ENCODE measurements at places on chromosomes 11 and 22. TPM values are rescaled to one million over a fixed set of nuclear protein-coding genes. Genes with fewer than 3 reads are reported as not detected.

GRCh38 chr11:26703411-26704191 is 18.3 kb downstream of the SLC5A12 start:
- no peak for DNase-seq

DNA sequence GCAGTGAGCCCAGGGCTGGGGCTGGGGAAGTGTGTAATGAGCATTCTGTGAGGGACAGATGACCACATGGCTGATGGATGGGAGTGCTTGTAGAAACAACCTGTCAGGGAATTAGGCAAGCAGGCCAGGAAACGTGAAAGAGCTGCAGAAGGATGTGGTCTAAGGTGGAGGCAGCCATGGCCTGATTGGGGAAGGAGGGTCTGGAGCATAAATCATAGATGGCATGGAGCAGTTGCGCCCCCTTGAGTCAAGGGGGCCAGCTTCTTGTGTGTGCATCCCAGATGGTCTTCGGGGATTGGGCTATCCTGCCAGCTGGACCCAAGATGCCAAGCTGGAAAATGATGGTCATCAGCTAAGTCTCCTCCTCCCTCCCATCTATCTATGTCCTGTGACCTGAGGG is 119.4 kb upstream of the CLPB start:
- DNase-seq = no peak

DNA sequence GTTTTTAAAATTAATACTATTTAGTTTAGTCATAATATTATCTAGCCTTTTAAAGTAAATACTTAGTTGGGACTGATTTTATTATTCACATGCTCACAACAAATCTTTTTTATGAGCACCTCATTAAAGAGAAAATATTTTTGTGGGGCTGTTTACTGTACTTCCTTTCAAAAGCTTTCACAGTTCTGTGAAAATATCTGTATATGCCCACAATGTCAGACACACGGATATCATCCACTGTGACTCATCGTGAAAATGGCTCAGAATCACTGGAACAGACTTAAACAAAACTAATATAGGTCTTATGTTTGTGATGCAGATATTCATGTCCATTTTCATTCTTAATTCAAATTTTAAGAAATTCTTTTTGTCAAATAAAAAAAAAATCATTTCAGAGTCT is 305.2 kb downstream of the RAB38 start:
- DNase-seq = peak; percentile 9

DNA sequence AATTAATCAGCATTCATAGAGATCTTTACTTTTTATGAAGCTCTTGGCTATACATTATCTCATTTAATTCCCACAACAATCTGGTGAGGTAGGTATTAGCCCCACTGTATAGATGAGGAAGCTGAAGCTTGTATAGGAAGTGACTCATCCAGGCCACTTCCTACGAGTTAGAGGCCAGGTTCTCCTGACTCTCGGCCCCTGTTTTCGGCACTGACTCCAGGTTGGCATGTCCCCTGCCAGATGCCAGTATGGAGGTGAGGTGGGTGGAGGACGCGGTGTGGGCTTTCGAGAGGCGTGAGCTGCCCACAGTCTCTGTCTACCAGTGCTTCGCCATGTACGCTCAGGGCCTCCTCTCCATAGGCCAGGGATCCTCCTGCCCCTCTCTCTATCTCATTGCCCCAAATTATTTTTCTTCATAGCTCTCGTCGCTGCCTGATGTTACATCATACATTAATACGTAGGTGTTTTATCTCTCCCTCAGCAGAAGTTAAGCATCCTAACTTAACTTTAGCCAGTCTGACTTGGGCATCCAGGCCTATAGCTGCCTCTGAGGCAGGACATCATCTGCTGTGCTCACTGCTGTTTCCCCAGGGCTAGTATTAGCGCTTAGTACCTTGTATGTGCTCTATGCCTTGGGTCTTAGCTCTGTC is 9.0 kb downstream of the DGAT2 start:
- DNase-seq = peak; percentile 47

DNA sequence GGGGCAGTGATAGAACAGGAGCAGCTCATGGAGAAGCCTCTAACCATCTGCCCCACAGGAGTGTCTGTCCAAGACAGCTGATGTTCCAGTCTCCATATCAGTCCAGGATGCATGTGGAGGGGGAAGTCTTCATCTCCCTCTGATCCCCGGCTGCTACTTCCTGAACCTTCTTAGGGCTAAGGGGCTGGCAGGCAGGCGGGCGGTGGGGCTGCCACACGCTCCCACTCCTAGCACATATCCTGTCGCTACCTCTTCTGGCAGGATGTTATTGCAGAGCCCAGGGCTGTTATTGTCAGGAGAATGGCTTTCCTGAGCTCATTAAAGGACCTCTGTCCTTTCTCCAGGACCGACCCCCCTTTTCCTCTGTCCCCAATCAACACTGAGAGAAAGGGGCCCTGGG is 25.4 kb downstream of the LRRC55 start:
- no peak for DNase-seq

DNA sequence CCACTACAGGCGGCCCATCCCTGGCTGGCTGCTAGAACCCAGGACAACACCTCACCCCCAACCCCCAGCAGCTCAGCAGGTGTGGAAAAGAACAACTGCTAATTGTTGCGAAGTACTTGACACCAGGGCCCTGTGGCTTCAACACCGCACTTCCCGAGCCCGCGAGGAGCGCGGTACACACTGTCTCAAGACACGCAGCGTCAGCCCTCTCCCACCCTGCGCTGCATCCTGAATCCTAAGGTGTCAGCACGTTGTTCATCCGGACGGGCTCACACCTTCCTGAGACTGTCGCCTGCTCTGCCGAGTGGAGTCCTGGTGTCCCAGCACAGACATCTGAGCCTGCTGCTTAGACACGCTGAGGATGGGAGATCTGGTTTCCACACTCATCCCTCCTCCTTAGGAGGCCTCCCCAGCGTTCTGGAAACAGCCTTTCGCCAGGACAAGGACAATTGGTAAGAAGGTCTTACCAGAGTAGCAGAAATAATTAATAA is 1336.2 kb downstream of the BRD1 start:
- DNase-seq = no peak

DNA sequence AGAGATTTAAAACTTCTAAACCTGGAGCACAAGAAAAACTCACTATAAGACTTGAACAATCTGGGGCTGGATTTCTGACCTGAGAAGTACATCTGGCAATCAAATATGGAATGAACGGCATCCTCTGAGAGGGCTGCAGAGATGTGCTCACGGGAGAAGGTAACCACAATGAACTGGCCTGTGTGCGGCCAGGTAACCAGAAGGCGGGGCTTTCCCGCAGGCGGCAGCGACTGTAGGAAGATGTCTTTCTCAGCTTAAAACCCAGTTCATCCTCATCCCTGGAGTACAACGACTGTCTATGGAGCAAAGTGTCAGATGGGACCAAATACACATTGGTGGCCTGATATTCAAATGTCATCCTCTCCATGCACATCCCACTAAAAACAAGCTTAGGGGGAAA is 24.5 kb downstream of the MICAL3 start:
- DNase-seq = no peak

GRCh38 chr11:34928960-34929680 is 12.7 kb downstream of the PDHX start:
- DNase-seq = no peak

GRCh38 chr11:2220173-2220771 is 48.7 kb upstream of the TH start:
- no peak for DNase-seq

GRCh38 chr11:118872403-118872821 is 11.3 kb upstream of the CXCR5 start:
- no peak for DNase-seq

- DNase-seq = peak; percentile 53
These were observed 21.8 kb downstream of the FAM118B start for GRCh38 chr11:126233391-126233790.

- DNase-seq = peak; percentile 23
These were observed 20.3 kb downstream of the NEAT1 start for GRCh38 chr11:65442842-65443331.

DNA sequence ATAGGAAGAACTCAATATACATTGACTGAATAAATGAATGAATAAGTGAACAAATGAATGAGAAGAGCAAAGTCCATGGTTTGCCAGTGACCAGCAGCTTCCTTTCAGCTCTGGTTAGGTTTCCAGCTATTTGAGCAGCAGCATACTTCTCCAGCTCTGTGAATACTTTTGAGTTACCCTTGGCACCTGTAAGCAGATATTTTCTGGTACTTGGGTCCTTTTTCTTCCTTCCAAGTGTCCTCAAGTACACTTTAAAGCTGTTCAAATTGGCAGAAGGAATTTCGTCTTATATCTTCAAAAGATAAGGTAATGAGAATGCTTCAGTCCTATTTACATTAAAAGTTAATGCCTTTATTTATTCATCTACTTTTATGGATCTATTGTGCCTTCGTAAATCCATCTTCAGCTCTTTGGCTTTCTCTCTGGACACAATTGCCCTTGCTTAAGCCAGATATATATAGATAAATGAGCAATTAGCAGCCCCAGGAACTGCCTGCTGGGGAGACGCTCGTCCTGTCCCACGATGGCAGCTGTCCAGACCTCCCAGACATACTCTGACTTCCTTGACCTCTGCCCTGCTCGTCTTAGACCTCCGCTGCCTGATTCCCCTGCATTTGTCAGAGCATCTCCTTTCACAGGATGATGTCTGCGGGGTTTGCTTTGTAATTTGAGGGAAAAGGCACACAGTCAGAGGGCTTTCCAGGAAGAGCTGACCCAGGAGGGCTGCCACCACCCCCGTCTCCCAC is 926.3 kb downstream of the OPCML start:
- DNase-seq = no peak

- no peak for DNase-seq
These were observed 42.8 kb downstream of the ETS1 start for GRCh38 chr11:128544471-128545051.

- DNase-seq = no peak
These were observed 213.7 kb downstream of the BARX2 start for GRCh38 chr11:129589190-129589860.

- DNase-seq = no peak
These were observed 47.1 kb downstream of the MYH9 start for GRCh38 chr22:36340621-36341020.

DNA sequence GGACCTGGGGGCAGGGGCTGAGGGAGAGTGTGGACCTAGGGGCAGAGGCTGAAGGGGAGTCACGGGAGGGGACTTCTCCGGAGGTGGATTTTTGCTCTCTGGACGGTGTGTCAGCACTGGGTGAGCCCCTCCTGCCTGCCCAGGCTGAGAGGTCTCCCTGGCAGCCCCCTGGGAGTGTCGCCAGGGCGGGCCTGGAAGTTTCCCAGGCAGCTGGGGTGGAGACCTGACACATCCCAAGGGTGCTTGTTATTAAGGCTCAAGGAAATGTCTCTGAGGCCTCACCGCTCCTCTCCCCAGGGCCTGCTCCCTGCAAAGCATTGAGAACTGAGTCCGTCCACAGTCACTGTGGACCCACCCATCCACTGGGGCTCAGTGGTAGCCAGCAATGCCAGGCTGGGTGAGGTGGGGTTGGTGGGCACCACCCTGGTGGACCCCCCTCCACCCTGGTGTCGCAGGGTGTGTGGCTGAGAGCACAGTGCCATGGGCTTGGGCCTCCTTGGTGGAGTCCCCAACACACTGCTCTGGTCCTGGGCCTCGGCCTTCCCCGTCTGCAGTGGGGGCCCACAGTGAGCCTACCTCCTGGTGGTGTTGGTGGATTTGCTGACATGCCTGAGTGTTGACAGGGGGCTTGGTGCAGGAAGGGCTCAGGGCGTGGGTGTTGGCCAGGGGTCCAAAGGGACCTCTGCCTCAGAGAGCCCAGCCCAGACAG is 2.5 kb downstream of the CD81 start:
- DNase-seq = no peak

DNA sequence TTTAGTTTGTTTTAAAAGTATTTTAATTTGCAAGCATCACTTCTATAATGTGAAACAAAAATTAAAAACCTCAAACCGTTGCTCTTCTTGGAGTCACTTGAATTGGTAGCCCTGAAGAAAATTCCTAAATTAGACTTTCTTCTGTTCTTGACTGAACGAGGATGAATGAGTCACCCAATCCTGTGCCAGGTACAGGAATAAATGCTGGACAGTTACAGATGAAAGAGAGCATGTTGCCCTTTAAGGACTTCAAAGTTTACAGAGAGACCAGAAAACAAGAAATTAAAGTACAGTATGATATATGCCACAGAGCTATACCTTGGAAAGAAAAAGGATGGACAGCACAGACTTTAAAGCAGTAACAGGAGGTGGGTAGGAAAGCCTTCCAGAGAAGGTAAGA is 41.3 kb upstream of the CXCR5 start:
- peak; percentile 58 for DNase-seq

DNA sequence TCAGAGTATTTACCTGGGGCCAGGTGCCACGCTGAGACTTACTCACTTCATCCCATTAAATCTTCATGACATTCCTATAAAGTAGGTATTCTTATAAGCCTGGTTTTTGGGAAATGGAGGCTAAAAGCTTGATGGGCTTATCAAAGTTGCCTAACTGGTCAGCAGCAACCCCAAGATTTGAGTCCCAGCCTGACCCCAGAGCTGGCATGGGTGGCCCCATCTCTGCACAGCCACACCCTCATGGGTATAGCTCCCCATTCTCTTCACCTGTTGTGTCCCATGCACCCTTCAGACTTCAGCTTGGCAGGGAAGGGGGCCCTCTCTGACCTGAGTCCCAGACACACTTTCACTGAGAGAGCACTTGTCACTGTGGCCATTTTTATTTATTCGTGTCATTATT is 37.4 kb upstream of the TP53I11 start:
- no peak for DNase-seq

GRCh38 chr11:43579919-43580276 is 100.6 kb upstream of the HSD17B12 start:
- no peak for DNase-seq

NXPE2 gene
- total RNA-seq = not detected

OTUB1 gene
- total RNA-seq = 51.1 TPM

ACTN3 gene
- total RNA-seq = not detected

RHOD gene
- 247 TPM for total RNA-seq

MRGPRX3 gene
- 0.13 TPM for total RNA-seq

KCNQ1 gene
- total RNA-seq = 1.0 TPM

BAIAP2L2 gene
- 0.38 TPM for total RNA-seq

KRTAP5-1 gene
- not detected for total RNA-seq

ALDH3B1 gene
- total RNA-seq = 6.1 TPM

All from bronchial epithelial cell (primary cell).